ENCODE measurements at places on chromosomes 5 and 9.
A peak's percentile ranks its signal among the peaks of the same experiment; 100 is the strongest.

- no peak for DNase-seq
Measured at GRCh38 chr5:68189171-68189570, 26.4 kb upstream of the PIK3R1 start.

DNA sequence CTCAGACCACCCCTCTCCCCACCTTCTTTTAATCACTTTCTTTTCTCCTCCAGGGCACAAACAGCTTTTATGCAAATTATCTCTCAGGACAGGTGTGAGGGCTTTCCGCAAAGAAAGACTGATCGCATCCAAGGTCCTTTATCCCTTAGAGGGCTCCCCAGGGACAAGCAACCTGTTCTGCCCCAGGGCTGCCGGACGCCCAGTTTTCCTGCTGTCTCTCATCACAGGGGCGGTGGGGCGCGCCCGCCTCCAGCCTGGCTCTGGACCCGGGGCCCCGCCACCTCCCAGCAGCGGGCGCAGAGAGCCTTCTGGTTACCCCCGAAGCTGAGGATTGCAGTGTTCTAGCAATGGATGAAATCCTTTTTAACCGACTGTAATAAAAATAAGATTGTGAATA is 266.1 kb downstream of the CWC27 start:
- DNase-seq, result no peak

- DNase-seq, result peak; percentile 36
Measured at GRCh38 chr9:136554870-136555269, 9.0 kb upstream of the NOTCH1 start.

- DNase-seq, result no peak
Measured at GRCh38 chr9:36218411-36218901, 27.7 kb downstream of the CLTA start.

- no peak for DNase-seq
Measured at GRCh38 chr5:145681216-145681615, 153.9 kb downstream of the PRELID2 start.

DNA sequence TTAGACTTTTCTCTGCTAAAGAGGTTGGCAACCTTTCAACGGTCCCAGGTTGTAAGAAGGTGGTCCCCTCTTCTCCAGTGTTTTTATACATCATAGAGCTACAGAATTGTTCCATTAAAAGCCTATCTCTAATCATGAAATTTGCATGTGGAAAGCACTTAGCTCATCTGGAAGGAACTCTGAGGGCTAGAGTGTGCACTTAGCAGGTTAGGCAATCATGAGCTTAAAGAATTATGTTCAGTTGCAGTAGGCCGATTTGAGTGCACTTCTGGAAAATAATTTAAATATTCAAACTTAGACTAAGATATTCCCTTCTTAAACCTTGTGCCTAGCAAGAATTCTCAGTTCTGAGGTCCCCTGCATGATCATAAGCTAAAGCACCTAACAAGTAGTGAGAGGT is 468.7 kb downstream of the SPATA31D1 start:
- DNase-seq, result peak; percentile 8

- DNase-seq, result peak; percentile 88
Measured at GRCh38 chr9:130578865-130579737, at the start of gene FUBP3. FUBP3 (plus strand) TSS chr9:130579577; CDS start chr9:130579681, 104 bp downstream.

DNA sequence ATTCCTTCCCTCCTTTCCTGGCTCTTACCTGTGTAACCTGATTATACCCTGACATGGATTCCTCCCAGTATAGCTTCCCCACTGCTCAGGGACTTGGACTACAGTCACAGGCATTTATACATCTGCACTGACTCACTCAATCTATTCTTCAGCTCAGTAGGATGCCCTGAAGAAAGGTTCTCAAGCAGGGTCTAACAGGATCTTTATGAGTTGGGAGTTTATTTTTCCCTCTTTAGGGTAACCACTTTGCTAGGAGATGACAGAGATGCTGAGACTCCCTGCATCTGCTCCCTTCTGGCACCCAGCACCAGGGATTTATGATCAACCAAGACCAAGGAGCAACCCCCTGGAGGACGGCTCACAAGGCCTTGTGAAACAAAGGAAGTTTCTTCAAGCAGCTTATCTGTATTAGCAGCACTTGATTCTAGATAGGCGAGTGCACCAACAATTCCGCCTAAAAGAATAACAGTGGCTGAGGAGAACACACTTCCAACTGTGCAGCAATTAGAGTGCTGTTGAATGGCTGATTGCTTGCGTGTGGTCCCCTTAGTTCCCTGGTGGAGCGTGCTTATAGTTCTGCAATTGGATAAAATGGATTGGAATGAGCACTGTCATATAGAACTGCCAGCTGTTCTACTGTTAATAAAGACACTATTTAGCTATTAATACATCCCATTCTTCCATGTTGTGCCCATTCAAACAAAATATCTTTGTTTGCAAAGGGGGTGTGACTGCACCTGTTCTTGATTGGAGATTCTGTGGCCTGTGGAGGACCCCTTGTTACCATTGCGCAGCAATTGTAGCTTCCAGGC is 482.6 kb downstream of the ZNF608 start:
- peak; percentile 88 for DNase-seq

- no peak for DNase-seq
Measured at GRCh38 chr9:137621131-137621757, 2.4 kb downstream of the EHMT1 start.

DNA sequence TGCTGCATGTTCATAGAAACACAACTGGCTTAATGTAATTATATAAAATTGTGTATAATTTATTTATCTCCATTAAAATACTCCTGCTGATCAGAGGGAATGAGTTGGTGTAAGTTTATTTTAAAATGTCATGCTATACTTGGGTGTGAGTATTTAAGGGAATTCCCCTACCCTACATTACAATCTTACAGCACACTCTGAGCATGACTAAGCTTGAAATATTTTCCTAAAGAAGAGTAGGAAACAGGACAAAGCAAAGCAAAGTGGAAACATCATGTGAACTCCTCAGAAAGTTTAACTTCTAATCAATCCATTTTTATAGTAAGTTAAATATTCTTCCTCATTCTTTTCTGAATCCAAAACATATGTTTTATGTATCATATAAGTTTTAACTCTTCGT is 1271.3 kb downstream of the EFNA5 start:
- no peak for DNase-seq

DNA sequence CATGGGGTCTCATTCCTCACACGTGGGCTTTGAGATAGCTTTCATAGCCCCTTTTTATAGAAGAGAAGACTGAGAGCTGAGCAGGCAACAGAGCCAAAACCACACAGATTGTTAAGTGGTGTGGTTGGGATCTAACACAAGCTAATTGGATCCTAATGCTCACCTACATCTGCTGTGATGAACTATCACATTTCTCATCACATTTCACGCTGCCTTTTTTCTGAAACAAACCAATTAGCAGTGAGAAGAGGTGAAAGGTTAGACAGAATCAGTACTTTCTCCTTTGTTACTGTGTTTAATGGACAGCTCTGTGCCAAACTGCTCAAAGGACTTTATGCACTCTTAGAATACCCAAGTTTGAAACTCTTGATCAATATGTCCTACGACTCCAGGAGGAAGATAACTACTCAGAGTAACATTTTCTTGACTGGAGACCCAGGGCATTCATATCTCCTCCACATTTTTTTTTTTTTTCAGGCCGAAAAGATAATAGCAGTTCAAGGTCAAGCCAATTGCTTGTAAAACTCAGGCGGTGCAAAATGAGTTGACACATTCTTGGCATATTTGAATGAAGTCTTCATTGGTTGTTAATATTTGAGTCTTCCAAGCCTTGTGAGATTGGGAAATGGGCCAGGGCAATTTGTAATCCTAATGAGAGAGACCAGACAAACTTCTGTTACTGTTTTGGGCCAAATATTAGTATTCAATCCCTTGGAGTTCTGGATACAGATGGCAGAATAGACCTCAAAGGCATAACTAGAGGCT is 138.4 kb downstream of the KCTD16 start:
- no peak for DNase-seq

DNA sequence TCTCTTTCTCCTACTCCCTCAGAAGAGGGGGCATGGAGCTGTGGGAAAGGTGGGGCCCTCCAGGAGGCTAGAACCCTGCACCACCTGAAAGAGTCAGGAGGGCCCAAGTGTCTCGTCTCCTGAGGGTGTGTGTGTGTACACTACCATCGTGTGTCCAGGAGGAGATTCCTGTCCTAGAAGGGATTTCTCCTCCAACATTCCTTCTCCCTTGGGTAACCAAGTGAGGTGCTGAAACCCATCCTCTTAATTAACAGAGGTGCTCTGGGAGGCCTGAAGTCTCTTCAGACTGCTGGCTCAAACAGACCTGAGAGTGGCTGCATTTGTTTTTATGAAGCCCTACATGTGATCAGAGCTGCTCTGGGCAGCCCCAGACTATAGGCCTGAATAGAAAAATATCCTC is 61.1 kb upstream of the FAM169A start:
- DNase-seq, result no peak

- DNase-seq, result no peak
Measured at GRCh38 chr5:123157791-123158581, 68.9 kb downstream of the PRDM6 start.

DNA sequence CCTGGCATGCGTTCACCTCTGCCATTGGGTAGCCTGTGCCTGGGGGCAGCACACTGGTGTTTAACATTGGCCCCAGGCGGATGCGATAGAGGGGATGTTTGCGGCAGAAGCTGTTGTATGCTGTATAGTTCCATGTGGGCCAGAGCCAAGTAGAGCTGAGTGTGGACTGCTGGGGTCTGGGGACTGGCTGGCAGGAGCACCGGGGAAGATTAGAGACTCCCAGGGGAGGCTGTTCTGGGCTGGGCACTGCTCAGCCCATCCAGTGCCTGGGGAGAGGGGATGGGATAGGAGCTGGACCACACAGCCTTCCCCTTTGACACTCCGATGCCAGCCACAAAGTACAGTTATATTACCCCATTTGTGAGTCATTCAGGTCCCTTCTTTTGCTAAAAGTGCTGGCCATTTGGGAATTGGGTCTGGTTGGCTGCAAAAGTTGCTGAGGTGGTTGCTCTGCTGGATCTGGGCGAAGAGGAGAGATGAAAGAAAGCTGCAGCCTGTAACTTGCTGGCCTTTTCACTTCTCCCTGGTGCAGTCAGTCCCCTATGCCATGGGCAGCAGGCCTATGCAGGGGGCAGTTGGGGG is 73.8 kb downstream of the RGS3 start:
- DNase-seq, result no peak

DNA sequence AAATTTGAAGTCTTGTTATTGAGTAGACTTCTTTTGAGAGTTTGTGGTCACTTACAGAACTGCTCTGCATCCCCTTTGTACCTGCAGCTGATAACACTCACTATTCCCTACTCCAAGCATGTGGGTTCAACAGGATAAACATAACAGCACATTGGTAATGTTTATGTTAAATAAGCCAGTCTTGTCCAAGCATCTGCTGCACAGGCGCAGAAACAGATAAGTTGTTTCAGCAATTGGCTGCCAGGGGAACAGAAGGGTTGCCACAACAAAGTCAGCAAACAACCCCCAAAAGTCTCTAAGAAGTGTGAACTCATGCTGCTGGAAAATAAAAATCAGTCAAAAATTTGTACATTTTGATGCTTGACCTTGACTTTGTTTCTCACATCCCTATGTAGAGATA is 174.6 kb downstream of the GDNF start:
- DNase-seq, result no peak

DNA sequence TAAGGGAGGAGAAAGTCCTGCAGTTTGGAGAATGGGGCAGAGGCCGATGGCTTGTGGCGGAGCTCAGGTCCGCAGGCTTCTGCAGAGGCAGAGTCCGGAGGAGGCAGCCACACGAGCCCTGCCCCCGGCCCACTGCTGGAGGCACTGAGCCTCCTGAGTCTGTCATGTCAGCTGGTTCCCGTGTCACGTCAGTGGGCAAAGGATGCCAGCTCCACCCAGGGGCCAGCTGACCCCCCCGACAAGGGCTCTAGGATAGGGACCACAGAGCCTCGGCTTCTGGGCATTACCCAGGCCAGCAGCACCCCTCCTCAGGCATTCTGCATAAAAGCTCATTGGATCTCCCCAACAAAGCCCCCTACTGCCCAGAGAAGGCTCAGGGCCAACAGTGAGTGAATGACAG is 8.5 kb downstream of the SH3PXD2B start:
- no peak for DNase-seq

GRCh38 chr5:32869216-32869615 is 158.1 kb downstream of the NPR3 start:
- DNase-seq, result no peak

GRCh38 chr5:1931604-1932231 is 49.0 kb upstream of the IRX4 start:
- DNase-seq, result no peak

DNA sequence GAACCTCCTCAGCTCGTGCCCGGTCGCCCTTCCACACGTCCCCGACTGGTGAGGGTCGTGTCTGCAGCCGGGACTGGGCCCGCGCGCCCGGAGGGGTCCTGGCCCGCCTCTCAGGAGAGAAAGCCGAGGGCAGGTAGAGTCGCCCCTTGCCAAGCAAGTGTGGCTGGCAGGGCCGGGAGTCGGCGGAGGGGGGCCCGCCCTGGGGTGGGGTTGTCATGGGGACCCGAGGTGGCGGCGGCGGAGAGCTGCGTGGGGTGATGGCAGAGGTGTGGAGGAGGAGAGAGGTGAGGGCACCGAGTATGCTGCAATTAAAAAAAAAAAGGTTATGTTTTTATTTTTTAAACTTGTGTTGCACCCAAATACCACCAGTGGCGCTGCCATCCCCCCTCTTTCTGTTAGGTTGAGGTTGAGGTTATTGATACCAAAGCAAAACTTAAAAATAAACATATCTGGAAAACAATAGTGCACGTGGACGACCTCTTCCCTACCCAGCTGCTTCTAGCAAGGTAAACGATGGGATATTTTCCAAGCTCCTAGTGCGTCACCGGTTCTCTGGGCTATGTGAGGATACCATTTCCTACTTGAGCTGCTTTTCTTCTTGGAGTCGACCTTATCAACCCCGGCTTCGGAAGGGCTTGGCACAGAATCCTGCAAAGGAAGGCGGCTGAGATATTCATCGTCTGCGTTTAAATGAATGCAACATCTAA is 660 bp downstream of the SCAMP1 start:
- peak; percentile 2 for DNase-seq

- DNase-seq, result no peak
Measured at GRCh38 chr5:179404321-179405053, 59.2 kb upstream of the ADAMTS2 start.

- no peak for DNase-seq
Measured at GRCh38 chr5:169828385-169828784, 151.9 kb downstream of the INSYN2B start.

GRCh38 chr5:158642879-158643278 is 456.8 kb downstream of the EBF1 start:
- no peak for DNase-seq

GRCh38 chr5:157443041-157443549 is 16.9 kb upstream of the NIPAL4 start:
- DNase-seq, result no peak

GRCh38 chr9:131382850-131383729 is 10.8 kb upstream of the PRRC2B start:
- DNase-seq, result peak; percentile 76

DNA sequence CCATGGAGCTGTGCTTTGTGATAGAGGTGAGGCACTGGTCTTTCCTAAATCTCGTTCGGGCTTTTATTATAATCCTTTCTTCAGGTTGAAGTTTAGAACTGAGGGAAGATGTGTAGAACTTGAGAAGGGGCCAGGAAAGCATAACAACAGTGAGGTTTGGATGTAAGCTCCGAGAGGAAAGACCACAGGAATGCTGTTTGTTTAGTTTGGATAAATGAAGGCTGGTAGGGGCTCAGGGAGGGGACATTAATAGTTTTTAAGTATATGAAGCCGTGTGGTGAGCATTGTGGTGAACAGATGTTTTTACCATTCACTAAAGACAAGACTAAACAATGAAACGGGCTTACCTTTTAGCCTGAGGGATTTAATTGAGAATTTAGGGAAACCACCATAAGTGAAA is 130.8 kb downstream of the ARHGAP26 start:
- no peak for DNase-seq
